ENCODE measurements at places on chromosomes 1 and 21. TPM values are rescaled to one million over a fixed set of nuclear protein-coding genes. Genes with fewer than 3 reads are reported as not detected.

DNA sequence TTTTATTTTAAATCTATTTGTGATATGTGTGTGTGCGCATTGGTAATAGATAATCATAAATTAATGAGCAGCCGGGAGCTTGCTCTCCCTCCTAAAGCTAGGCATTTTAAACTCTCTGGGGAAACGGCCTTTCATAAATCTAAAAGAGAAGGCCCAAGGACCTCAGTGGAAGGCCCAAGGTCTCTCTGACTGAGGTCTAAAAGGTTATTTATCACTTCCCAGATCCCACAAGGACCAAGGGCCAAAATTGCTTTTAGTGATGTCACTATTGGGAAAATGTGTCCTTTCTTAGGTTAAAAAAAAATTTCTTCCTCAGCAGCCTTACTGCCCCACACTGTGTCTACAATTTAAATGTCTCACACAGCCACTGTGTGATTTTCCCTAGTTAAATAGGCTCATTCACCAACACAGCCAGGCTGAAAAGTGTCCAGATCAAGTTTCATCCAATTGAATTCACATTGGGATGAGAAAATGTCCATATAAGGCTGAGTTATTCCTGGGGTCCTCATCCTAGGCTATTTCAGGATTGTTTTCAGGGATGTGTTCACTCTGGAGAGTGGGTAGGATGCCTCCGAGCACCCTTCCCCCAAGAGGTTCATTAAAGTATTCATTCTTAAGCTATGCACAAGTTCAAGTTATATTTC lies 46.1 kb downstream of the SLC44A3 start:
- no peak overlapping the region for H3K4me3 ChIP-seq
- no peaks in the 10 kb centered on the region for H3K27me3 ChIP-seq
- peak overlapping the region; percentile 98 for H3K27ac ChIP-seq

TTC24 gene
- not detected for total RNA-seq

DNA sequence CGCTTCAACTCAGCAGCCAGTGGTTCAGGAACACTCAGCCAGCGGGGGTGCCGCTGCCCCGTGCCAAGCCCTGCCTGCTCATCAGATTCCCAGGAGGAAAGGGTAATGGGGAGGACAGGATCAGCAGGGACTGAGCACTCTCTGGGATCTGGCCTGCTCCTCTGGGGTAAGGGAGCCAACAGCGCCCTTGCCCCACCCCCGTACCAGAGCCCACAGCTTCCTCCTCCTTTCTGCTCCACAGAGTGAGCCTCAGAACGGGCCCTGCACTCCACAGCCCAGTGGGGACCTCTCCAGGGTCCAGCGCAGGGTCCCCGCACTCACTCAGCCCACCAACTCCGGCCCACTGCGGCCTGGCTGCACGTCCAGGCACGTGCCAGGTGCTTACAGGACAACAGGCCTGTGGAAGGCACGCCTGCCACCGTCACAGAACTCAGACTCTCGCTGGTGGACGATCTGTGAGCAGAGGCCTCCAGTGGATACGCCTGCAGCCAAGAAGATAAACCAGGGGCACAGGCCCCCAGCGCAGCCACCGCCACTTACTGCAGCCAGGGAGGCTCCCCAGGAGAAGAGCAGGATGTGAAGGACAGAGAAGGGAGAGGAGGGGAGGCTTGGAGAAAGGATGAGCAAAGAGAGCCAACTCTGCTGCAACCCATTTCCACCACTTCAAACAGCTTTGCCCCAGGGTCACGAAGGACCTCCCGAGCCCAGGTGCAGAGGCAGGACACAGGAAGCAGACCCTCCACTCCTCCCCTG lies 2.1 kb downstream of the MEGF6 start:
- no peak overlapping the region for H3K4me3 ChIP-seq
- H3K27ac ChIP-seq: no peak overlapping the region
- no peak for DNase-seq
- peaks cover 14% of the 10 kb centered on the region for H3K4me1 ChIP-seq

DNA sequence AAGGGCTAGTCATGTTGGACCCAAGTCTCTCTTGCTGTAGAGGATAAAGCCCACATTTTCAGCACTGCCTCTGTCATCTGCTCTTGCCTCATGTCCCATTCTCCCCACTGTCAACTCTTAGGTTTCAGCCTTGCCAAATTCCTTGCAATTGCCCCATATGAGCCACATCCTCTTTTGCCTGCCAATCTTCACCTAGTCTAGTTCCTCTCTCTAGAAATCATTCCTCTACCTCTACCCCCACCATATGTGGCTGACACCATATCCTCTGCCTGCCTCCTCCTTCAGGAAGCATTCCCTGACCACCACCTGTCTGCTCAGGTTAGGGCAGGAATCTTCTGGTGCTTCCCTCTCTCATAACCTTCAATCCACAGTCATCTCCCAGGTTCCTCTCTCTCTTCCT lies 38.2 kb downstream of the SLC9A1 start:
- H3K27me3 ChIP-seq: no peaks in the 10 kb centered on the region
- H3K36me3 ChIP-seq: no peaks in the 10 kb centered on the region
- DNase-seq: no peak
- no peaks in the 10 kb centered on the region for H3K4me1 ChIP-seq
- H3K27ac ChIP-seq: no peak overlapping the region

GRCh38 chr1:22143065-22144033 lies at the start of gene WNT4:
Gene WNT4 (minus strand): TSS chr1:22143097. CDS start chr1:22142922, 175 bp downstream.
- no peak within 1 kb of the TSS for H3K27ac ChIP-seq
- peak within 1 kb of the TSS; percentile 43 for H3K4me3 ChIP-seq
- no peaks in the 10 kb centered on the region for H3K4me1 ChIP-seq
- DNase-seq: no peak

DNA sequence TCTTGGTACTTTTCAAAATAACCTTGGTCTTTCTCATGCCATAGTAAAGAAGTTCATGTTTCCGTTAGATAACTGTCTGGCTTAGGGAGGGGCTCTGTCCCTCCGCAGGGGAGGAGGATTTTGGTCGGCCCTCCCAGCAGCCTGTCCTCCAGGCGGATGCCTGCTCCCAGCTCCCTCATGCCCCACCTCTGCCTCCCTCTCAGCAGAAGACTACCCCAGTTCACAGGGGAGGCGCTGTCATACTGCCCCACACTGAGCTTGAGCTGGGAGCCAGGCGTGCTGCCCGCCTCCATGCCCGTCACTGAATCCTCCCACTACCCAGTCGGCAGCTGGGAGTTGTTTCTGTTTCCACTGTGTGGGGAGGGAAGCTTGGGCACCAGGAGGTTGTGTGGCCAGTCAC lies 127.3 kb downstream of the CAMTA1 start:
- H3K27ac ChIP-seq: no peak overlapping the region
- no peaks in the 10 kb centered on the region for H3K4me1 ChIP-seq
- no peak for DNase-seq
- no peaks in the 10 kb centered on the region for H3K27me3 ChIP-seq
- H3K4me3 ChIP-seq: no peak overlapping the region

- H3K27ac ChIP-seq: no peak overlapping the region
- H3K4me1 ChIP-seq: no peaks in the 10 kb centered on the region
- no peak for DNase-seq
- peaks cover 6% of the 10 kb centered on the region for H3K36me3 ChIP-seq
Measured at GRCh38 chr1:65386439-65386838, 34.0 kb upstream of the LEPR start.

DNA sequence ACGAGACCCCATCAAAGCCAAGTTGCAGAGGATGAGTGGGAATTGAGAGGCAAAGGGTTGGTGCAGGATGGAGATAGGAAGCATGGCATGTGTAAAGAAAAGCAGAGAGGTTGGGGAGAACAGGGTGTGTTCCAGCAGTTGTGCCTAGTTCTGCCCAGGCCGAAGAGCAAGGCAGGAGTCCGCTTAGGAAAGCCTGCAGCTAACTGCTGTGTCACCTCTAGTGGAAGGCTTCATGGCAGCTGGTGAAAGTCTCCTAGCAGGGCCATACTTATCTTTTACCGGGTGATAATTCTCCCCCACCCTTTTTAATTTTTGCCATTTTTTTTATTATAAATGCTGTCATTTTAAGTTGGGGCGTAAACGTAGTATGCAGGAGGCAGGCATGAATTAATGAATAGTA lies 93.6 kb downstream of the NFIA start:
- H3K4me3 ChIP-seq: no peak overlapping the region
- no peak for DNase-seq
- H3K36me3 ChIP-seq: no peaks in the 10 kb centered on the region

CYYR1 gene
- total RNA-seq: 13.3 TPM

DNA sequence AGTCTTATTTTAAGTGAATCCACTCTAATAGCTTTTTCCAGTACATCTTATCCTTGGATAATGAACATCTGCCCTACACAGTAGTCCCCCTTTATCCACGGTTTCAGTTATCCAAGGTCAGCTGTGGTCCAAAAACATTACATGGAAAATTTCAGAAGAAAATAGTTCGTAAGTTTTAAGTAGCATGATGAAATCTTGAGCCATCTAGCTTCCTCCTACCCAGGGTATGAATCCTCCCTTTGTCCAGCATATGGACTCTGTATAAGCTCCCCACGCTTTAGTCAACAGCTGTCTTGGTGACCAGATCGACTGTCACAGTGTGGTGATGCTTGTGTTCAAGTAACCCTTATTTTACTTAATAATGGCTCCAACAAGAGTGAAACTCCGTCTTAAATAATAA lies 2.6 kb downstream of the GLRX2 start:
- no peak overlapping the region for H3K4me3 ChIP-seq
- peaks cover 30% of the 10 kb centered on the region for H3K36me3 ChIP-seq
- H3K27ac ChIP-seq: no peak overlapping the region
- DNase-seq: no peak
- H3K27me3 ChIP-seq: no peaks in the 10 kb centered on the region

DNA sequence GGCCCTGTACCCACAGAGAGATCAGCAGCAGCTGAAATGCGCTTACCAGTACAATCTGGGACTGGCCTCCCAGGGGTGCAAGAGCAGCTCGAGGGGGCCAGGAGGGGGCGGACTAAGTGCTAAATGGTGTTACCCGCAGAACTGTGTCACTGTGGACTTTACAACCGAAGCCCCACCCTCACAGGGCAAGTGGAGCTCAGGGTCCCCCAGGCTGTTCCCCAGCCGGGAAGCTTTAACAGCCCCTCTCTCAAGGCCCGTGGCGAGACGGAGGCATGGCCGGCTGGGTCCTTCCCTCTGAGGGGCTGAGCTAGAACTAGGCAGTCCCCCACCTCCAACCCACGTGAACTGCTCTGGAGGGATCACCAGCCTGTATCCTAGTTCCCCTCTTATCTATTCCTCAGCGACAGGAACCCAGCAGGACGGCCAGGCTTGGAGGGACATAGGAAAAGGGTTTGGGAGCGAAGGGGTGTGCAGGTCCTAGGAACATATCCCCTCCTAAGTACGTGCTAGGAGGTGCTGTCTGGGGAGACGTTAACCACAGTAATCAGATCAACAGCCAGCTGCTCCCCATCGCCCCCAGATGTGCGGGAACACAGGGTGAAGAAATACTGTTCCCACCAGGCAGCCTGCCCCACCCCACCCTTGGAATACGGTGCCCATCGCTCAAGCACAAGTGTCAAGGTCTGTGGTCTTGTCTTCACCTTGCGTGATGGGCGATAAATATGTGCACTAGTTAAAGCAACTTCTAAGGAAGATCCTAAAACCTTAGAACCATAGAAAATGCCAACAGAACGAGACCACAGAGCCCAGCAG lies 24.4 kb downstream of the ZBTB17 start:
- H3K36me3 ChIP-seq: no peaks in the 10 kb centered on the region
- H3K4me1 ChIP-seq: peaks cover 8% of the 10 kb centered on the region
- no peak for DNase-seq
- H3K27ac ChIP-seq: peak overlapping the region; percentile 92

DNA sequence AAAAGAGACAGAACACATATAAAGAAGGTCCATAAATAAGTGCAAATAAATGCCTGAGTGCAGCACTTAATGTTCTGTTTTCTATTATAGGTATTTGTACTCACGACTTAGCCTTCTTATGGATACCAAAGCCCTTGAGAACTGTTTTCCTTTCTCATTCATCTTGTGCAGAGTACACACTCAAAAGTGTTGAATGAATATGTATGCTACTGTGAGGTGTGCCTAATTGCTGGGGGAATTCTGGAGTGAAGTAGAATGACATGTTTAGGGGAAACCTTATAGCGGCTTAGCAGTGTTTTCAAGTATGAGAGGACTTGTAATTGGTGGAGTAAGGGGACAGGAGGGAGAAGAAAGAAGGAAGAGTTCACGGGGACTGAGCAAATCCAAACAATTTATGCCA lies 157.6 kb downstream of the CACNA1E start:
- no peak overlapping the region for H3K4me3 ChIP-seq
- DNase-seq: no peak
- H3K27me3 ChIP-seq: no peaks in the 10 kb centered on the region
- H3K36me3 ChIP-seq: no peaks in the 10 kb centered on the region
- no peaks in the 10 kb centered on the region for H3K4me1 ChIP-seq
- H3K27ac ChIP-seq: no peak overlapping the region

LHX8 gene
- not detected for total RNA-seq

DNA sequence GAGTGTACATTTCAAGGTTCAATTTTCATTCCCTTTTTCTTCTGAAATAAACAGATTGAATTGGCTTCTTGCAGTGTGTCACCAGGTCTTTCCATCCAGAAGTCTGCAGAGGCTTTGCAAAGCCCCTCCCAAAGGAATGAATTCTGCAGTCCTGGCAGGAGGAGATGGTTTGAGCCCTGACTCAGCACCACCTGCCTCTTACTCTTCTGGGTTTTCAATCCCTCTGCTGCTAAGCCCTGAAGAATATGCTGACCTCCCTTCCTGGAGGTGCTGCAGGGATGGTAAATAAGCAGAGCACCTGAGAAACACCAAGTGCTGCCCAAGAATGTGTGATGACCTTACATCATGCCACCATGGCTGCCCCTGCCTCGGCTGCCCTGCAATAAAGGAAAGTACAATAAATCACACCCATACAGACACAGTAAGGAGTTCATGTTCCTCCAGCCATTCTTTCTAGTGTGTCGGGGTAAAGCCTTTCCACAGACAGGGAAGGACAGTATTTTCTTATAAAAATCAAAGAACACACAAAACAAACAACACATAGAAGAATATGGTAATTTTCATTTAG lies 209.2 kb downstream of the ZNF326 start:
- H3K36me3 ChIP-seq: no peaks in the 10 kb centered on the region
- no peak overlapping the region for H3K4me3 ChIP-seq
- no peak for DNase-seq
- H3K4me1 ChIP-seq: no peaks in the 10 kb centered on the region
- no peak overlapping the region for H3K27ac ChIP-seq

GJA4 gene
- 20.3 TPM for total RNA-seq

DNA sequence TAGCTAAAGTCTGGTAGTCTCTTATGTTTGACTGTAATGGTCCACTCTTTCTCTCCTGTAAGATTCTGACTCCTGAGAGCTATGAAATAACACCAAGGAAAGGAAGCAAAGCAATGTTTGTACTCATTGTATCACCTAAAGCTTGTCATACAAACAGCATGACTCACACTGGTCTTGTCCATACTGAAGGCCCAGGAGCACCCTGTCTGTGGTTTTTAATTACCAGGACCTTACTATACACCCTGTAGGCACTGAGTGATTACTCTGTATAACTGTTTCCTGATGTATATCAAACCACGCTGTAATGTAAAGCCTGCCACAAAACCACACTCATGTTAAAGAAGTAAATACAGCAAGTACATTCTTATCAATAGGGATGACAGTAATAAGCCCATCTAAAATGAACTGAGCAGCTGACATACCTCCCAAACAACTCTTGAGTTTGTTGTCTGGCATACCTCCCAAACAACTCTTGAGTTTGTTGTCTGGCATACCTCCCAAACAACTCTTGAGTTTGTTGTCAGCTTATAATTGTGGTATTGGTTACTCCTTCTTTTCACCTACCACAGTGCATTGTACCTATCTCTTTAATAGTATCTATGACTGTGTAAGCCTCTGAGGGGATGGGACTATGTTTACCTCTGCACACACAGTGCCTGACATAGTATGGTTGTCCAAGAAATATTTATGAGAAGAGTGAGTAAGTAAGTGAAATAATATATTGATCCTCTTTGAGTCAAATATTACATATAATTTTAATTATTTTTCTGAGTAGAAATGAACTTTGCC lies 11.6 kb upstream of the TNFSF18 start:
- H3K4me3 ChIP-seq: no peak overlapping the region
- no peaks in the 10 kb centered on the region for H3K36me3 ChIP-seq
- no peaks in the 10 kb centered on the region for H3K4me1 ChIP-seq

All from tibial nerve (tissue), 4 donors.